Activated CD8-positive, alpha-beta T cell treated with anti-CD3 and anti-CD28 coated beads for 36 hours (primary cell): ENCODE measurements at places on chromosomes 1 and 21. TPM values are rescaled to one million over a fixed set of nuclear protein-coding genes. Genes with fewer than 3 reads are reported as not detected.

The C1orf141 gene
- total RNA-seq, result not detected

The LRRN2 gene
- total RNA-seq, result not detected

The EPHA10 gene
- not detected for total RNA-seq

The DPH2 gene
- total RNA-seq, result 29.6 TPM

The GNAT2 gene
- 0.88 TPM for total RNA-seq

The RGS8 gene
- not detected for total RNA-seq

The NENF gene
- 35.4 TPM for total RNA-seq

The LCA5L gene
- 0.36 TPM for total RNA-seq

The IL19 gene
- not detected for total RNA-seq

- no peak for DNase-seq
Observed at GRCh38 chr1:157878059-157878458, 36.5 kb upstream of the CD5L start.

DNA sequence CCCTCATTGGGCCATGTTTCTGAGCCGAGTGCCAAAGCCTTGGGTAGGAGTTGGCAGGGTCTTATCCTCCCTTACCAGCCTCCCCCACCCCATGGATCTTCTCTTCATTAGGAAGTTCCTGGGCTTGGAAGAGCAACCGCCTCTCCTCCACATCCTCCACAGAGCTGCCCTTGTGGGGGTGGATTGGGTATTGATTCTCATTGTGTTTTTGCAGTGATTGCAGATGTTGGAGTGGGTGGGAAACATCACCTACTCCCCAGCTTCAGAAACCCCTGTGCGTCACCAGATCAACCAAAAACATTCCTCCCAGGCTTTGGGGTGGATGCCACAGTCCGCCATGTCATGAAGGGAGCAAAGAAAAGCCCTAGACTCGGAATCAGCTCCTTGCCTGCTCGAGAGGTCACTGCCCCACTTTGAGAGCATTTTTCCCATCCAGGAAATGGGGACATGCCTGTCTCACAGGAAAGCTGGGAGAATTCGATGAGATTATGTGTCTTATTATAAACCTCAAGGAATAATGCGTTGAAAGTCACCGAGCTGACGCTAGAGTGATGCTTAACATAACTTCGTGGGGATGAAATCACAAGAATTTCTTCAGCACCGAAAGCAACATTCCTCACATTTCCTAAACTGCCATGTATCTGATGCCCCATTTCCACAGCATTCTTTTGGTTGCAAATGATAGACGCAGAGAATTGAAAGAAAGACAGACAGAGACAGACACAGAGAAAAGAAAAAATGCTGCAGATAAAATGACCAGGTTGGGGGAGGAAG, 44.7 kb upstream of the ZBTB40 start:
- DNase-seq, result no peak

- peak; percentile 11 for DNase-seq
Observed at GRCh38 chr1:18681423-18681835, 50.8 kb downstream of the PAX7 start.

DNA sequence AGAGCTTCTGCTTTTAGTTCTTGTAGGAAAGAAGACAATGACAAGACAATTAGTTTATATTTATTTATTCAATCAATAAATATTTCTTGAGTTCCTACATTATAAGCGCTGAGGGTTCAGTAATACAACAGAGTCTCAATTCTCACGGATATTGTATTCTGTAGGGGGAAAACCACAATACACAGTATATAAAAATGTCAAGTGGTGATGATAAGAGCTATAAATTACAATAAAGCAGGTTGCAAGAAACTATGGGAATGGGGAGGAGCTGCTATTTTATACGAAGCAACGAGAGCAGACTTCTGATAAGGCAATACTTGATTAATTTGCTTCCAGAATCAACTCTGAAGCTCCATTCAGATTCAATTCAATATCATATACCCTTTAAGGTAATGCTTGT, 10.6 kb upstream of the XCL1 start:
- no peak for DNase-seq

DNA sequence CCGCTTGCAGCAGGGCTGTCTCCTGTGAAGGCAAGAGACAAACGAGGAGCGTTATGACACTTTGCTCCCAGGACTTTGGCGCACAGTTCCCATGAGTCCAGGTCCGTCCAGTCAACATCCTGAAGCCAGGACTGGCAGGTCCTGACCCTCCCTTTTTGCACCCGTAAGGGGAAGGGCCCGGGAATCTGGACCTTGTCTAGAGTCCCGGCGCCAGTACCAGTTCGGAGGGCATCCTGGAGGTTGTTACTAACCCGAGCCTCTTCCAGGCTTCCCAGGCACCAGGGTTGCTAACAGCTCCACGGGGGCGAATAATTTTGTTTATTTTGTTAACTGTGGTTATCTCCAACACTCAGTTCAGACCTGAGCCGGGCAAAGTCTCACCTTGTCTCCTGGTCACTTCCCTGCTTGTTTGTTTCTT, 682 bp upstream of the RWDD3 start:
- DNase-seq, result no peak
